ENCODE measurements at places on chromosomes 1 and 21.

- no peak for DNase-seq
These were observed 97.0 kb upstream of the CHODL start for GRCh38 chr21:18147678-18148077.

DNA sequence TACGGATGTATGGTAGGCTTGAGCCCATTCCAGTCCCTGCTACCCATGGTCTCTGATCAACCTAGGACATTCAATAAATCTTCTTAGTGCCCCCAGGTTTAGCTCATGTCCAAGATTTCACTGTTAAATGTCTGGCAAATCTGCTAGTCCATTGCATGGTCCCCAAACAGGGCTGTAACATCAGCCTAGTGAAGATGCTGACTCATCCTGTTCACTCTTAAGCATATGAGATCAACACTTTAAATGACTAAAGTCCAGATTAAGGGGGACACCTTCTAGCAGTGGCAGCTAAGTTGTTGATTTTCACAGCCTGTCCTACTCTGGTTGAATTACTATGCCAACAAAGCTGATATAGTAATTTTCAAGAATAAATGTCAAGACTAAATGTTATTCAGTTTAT, 46.5 kb upstream of the NUF2 start:
- no peak for DNase-seq

DNA sequence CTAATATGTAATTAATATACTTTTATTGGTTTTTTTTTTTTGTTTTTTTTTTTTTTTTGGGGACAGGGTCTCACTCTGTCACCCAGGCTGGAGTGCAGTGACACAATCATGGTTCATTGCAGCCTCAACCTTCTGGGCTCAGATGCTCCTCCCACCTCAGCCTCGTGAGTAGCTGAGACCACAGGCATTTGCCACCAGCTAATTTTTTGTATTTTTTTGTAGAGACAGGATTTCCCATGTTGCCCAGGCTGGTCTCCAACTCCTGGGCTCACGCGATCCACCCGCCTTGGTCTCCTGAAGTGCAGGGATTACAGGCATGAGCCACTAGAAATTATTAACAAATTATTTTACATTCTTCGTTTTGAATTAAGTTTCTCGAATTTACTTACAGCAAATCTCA, 16.8 kb upstream of the POGZ start:
- DNase-seq, result no peak

DNA sequence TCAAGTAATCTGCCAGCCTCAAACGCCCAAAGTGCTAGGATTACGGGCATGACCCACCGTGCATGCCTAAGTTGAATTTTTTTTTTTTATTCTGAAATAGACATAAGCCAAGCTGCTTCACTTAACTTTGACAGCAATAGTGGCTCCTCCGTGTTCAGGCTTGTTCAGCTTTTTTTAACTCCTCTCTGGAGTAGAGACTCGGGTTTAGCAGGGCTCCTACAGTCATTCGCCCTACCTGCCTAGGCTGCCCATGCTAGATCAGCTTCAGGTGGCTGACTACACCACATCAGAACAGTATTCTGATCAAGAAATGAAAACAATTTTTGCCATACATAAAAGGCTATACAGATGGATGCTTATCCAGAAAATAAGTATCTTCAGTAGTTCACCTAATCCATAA, 14.7 kb downstream of the ARID4B start:
- DNase-seq, result no peak

DNA sequence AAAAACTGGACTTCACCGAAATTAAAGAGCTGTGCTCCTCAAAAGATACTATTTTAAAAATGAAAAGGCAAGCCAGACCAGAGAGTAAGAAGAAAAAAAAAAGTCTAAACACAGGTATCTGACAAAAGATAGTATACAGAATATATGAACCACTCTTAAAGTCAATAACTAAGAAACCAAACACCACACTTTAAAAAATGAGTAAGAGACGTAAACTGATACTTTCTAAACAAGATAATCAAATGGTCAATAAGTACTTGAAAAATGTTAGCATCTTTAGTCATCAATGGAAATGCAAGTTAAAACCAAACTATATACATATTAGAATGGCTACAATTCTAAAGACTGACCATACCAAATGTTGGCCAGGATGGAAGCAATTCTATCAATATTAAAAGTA, 77.6 kb downstream of the EVI5 start:
- no peak for DNase-seq

GRCh38 chr1:192067360-192067759, 90.9 kb upstream of the RGS18 start:
- no peak for DNase-seq

DNA sequence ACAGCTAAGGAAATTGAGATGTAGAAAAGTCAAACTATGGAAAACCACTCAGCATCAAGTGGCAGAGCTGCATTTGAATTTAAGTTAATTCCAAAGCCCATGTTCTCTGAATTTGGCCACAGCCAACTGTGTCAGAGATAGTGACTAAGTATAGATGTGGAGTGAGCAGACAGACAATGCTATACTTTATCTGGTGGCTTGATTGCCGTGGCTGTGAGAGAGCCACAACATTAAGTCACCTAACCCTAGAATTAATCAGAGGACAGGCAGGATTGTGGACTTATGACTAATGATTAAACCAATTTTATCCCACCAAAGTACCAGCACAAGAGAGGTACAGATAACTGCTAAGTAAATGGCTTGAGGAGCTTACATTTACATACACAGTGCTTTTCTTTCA, 209.8 kb downstream of the TPR start:
- DNase-seq, result no peak

- no peak for DNase-seq
These were observed 5.0 kb downstream of the ENTREP3 start for GRCh38 chr1:155250246-155250632.

DNA sequence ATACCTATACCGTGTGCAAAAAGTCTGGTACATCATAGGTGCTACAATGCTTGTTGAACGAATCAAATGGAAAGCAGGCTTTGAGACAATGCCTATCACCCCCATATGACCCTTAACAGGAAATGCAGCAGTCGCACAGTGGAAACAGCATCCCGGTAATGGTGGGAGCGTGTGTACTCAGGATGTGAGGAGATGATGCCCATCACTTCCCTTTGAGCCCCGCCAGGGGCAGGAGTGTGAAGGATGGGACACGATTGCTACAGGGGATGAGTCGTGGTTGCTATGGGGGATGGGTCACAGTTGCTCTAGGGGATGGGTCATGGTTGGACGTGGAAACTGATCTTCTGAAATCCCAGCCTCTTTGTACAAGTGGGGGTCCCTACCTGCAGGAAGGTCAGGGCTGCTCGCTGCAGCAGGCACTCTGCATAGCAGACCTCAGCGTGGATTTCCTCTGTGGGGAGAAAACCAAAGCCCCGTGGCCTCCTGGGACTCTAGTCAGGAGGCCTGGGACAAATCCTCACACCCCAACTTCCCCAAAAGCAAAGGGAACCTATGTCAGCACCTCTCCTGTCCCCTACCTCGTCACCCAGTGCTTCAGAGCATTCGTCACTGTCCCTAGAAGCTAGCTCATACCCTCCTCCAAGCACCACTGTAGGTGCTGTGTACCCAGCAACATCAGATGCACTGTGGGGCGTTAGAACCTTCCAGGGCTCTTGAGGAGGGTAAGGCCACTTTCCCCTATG, 19.3 kb downstream of the TTC39A start:
- DNase-seq, result no peak

GRCh38 chr1:223707256-223708000, 4.9 kb upstream of the CAPN2 start:
- DNase-seq, result peak; percentile 55

DNA sequence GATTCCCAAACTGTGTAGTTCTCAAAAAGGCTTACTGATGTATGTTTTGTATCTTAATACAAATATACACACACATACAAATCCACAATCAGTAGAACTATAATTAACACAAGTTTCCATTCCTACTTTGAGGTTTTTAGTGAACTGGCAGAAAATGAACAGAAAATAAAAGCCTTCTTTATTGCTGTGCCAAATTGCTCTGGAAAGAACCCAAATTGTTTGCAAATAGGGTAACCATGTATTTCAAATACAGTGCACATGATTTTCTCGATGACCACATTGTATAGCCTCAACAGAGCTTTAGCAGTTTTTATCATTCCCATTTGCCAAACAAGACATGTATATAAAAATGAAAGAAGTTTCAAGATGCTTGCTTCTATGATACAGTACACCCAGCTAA, 173.3 kb downstream of the COL24A1 start:
- DNase-seq, result no peak

GRCh38 chr1:235673981-235674380, 24.4 kb upstream of the GNG4 start:
- DNase-seq, result no peak

DNA sequence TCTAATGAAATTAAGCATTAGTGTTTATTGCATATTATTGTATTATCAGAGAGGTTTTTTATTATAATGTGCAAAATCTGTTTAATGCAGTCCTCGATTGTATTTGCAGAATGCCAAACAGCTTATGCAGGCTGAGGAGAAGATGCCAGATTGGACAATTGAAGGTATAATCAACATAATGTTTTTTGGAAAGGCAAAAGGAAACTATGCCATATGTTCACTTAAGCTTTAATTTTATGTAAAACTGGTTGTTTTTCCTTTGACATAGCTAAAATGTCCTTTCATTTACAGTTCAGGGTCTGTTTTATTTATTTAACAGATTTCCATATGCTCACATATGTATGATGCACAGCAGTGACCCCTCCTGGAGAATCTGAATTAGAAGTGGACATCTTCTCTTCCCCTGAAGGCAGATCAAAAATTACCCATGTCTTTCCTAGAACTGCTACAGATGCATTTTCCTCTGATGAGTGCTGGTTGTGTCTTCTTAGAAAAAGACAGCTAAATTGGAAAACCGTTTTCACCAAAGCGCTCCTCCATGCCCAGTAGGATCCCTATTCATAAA, 143.5 kb upstream of the USH2A start:
- no peak for DNase-seq

DNA sequence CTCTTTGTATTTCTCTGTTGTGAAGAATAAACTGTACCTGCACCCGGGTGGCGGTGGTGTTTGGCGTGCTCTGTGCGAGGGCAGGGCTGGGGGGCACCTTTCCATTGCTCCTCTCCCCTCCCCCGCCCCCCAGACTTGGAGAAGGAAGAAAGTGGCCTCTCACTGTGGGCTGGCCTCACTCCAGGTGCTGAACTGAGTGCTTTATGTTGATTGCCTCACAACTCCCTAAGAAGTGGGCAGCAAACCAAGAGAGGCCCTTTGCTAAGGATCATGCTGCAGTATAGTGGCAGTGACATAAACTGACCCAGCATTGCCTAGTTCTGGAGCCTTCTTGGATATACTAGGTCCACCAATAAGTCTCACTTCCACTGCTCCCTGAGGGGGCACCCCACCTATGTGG, 20.2 kb downstream of the A3GALT2 start:
- peak; percentile 70 for DNase-seq

- DNase-seq, result peak; percentile 94
These were observed 5.3 kb downstream of the PRUNE1 start for GRCh38 chr1:151013518-151013917.

DNA sequence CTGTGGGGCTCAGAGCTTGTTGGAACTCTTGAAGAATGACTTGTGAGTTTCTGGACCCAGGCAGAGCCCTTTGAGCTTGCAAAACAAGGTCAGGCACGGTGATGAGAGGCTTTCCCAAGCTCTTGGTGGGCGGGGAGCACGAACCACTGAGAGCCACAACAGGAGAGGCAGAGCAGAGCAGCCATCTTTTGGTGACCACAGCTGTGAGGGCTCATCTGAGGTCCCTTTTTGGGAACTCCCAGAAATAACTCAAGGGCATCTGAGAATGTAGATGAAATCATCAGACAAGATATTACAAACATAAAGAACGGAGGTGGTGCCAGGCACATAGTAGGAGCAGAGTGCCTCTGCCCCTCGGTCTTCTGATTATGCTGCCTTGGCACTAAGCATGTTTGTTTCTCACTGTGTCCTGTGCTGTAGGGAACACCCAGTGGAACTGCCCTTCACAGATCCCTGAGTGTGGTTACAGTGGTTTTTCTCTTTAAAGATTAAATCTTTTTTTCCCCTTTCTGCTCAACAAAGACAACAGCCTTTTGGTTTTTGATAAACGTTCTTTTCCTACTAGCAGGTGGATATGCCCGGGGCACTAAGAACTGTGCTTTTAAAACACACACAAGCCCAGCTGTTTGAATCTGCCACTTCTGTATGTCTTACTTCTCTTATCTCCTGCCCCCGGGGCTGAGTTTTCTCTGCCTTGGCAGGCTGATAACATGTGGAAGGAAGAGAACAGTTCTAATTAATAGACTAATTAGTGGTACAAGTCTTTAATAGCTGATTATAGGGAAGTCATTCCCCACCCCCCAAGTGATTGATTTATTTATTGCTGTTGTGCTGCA, 37.7 kb downstream of the CD34 start:
- DNase-seq, result no peak

DNA sequence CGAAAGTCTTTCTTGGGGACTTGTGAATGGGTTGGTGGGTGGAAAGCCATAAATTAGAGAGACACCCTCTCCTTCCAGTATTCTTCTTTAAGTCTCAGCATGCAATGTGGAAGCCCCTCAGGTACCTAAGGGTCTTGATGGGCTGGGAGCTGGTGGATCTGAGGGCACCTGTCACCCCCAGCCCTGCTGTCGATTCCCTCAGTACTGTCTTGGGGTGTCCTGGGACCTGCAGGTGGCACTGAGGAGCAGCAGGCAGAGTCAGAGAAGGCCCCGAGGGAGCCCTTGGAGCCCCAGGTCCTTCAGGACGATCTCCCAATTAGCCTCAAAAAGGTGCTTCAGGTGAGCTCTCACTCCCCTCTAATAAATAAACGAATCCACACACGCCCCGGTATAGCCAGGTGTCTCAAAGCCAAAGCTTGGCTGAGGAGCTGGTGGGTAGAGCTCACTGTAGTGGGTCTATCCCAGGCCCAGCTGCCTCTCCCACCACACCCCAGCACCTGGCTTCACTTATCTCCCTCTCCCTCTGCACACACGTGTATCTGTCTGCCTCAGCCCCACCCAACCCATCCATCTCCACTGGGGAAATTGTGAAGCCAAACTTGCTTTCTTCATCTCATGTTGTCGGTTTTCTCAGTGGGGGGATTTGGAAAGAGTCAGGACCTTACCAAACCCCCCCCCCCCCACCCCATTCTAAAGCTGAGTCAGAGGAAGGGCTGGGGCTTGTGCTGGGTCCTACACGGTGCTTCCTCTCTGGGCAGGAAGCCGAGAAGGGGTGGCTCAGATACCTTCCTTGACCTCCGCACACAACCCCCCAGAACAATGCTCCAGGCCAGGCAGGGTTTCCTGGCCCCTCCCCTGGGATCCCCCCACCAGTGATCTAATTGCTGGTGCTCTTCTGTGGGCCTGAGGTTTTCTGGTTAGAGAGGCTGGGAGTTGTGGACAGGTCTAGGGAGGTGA, 1.6 kb downstream of the ADAM15 start:
- DNase-seq, result peak; percentile 82

- peak; percentile 97 for DNase-seq
These were observed 4.5 kb downstream of the HDGF start for GRCh38 chr1:156746728-156747631.
